ENCODE measurements at places on chromosomes 16 and 17.

DNA sequence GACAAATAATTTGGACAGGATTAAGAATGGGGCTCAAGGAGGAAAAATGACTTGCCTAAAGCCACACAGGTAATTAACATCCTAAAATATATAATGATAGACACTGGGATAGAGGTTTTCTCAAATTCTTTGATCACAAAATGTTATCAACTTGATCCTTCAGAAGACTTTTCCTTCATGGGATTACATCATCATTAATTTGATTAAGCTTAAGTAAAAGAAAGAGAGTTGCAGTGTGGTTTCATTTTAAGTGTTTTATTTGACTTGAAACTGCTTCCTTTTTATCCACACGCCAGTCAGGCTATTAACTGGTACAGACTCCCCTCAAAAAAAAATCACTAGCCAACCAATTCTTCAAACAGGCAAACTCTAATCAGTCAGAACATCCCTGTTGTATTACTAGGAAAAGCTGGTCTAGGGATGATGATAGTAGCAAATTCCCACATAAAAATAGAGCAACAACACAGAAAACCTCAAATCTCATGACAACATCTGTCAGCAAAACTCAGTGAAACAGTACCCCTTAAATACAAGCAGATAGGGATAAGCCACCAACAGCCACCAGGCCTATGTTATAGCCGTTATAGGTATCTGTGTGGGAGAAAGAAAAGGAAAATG lies 32.5 kb downstream of the AKAP10 start:
- no peak for DNase-seq

DNA sequence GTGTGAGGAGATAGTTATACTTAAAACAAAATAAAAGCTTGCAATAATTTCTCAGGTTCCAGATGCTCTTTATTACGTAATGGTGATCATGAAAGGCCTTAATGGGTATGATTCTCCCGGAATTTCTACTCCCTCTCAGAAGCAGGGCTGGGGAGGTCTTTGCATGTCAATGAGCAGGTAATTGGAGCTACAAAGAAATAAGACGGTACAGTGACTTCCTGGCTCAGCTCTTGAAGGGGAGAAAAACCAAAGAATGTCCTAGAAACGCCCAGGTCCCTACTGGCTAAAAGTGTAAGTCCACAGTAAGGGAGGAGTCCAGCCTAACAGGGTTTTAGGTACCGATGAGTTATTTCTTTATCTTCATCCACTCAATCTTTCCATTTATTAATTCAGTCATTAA lies 390.9 kb downstream of the TMEM114 start:
- DNase-seq: no peak

DNA sequence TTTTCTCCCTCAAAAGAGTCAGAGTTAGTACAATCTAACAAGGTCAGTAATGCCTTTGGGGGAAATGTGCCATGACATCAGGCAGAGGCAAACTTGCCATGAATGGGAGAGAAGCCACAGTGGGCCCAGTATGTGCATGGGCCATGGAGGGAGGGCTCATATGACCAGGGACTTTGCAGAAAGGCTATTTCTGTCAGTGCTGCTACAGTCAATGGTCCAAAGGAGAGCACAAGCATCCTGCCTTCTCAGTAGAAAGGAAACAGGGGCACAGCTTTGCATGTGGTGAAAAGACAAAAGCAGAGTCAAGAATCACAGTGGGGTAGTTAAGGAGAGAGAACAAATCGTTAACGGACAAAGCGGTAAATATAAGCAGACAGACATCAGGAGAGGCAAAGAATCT lies 11.2 kb upstream of the CORO6 start:
- no peak for DNase-seq

GRCh38 chr16:77564791-77565390 lies 130.1 kb upstream of the ADAMTS18 start:
- DNase-seq: no peak

DNA sequence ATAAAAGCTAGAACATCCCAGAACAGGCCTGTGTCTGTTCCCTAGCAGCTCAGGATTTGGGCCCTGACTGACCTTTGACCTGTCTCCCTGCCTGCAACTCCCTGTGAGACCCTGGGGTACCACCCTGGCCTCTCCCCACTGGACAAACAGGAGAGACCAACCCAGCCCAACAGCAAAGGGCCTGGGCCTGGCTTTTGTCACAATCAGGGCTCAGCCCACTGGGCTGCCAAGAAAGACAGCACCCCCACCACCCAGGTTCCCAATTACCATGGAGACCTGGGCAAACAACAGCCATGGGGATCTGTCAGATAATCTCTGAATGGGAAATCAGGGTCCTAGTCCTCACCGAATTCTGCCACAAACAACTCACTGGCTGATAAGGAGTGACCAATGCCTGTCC lies 11.1 kb downstream of the PLLP start:
- DNase-seq: no peak

- DNase-seq: no peak
These were observed 20.3 kb downstream of the TRIM25 start for GRCh38 chr17:56893503-56893902.

GRCh38 chr17:69461951-69462369 lies 47.5 kb downstream of the MAP2K6 start:
- no peak for DNase-seq

DNA sequence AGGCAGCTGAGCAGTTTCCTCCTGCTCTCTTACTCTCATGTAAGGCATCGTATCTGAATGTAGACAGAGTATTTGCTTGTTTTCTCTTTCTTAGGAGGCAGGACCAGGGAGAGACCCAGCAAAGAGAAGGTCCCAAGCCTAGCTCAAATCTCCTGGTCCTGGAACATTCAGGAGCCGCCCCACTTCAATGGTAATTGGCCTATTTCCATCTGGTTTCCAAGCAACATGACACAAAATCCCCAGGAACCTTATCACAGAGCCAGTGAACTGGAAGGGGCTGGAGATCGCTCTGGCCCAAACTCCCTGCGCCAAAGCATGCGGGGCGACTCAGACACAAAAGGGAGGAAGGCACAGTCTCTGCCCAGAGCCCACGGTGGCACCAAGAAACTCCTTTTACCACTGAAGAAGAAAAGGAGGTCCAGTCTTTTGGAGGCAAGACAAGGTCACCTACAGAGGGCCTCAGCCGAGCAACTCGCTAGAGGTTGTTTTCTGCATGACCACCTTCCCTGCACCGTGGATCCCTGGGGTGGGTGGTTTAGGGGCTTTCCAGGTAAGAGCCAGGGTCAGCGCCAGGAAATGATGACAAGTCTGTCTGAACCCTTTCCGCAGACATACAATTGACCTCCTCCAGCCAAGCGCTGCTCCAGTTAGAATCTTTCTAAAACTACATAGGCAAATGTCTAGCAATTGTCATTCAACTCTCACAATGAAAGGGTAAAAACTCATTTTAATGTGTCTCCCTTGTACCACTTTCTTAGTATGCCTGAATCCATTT lies 394.7 kb downstream of the SOX9 start:
- DNase-seq: peak; percentile 86
